Fibroblast of lung (primary cell): ENCODE measurements at places on chromosomes 7 and 10. TPM values are rescaled to one million over a fixed set of nuclear protein-coding genes. Genes with fewer than 3 reads are reported as not detected.

ADCY1 gene
- total RNA-seq: 0.51 and 2.5 TPM in 2 replicates

DNA sequence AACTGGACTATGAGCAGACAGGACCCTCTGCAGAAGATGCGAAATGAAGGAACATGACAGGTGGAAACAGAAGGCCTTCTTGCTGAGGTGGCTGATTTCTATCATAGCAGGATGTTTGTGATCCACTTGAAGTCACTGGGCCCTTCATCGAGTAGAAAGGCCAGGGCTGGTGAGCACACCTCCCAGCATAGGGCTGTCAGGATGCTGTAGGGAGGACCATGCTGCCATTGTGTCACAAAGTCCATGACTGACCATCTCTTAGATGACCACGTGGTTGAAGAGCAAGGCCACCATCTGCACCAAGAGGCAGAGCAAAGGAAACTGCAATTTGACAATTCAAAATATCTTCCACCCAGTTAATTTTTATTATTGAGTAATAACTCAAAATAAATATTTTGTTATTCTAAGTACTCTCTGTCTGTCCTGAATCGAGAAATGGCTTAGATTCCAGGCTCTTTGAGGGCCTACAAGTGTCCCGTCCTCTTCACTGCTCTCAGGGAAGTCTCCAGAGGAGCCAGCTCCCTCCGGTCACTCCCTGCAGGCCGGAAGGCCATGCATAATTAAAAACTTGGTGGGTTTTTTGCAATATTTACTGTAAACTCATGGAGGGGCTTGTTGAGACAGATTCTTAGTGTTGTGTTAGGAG lies 249.3 kb upstream of the ZMIZ1 start:
- DNase-seq: no peak

- no peak for DNase-seq
These were observed 131.5 kb upstream of the JCAD start for GRCh38 chr10:30190577-30191552.

DNA sequence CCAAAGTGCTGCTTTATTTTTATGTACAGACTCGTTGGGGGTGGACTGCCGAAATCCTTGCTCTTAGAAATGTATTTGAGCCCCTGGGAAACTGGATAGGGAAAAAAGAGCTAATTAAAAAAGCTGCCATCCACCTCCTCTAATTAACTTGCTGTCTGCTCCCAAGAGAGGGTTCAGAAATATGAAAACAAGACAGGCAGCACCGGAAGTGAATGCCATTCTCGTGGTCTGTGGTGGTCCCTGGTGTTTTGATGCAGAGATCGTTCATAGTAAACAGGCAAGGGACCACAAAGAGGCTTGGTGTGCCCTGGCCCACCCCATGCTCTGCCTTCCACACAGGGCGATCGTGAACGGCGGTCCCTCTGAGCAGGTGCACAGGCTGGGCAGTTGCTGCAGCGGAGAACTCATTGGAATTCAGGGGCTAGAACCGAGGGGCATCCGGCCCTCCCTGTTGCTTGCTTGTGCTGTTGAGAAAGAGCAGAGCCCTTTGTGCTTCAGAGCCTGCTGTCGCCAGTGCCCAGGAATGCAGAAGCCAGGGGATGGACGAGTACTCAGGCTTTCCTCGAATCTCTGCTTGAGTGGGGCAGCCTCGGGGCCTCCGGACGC lies 79.1 kb upstream of the BTBD16 start:
- no peak for DNase-seq

GRCh38 chr10:58648131-58648530 lies 135.5 kb downstream of the BICC1 start:
- no peak for DNase-seq

DNA sequence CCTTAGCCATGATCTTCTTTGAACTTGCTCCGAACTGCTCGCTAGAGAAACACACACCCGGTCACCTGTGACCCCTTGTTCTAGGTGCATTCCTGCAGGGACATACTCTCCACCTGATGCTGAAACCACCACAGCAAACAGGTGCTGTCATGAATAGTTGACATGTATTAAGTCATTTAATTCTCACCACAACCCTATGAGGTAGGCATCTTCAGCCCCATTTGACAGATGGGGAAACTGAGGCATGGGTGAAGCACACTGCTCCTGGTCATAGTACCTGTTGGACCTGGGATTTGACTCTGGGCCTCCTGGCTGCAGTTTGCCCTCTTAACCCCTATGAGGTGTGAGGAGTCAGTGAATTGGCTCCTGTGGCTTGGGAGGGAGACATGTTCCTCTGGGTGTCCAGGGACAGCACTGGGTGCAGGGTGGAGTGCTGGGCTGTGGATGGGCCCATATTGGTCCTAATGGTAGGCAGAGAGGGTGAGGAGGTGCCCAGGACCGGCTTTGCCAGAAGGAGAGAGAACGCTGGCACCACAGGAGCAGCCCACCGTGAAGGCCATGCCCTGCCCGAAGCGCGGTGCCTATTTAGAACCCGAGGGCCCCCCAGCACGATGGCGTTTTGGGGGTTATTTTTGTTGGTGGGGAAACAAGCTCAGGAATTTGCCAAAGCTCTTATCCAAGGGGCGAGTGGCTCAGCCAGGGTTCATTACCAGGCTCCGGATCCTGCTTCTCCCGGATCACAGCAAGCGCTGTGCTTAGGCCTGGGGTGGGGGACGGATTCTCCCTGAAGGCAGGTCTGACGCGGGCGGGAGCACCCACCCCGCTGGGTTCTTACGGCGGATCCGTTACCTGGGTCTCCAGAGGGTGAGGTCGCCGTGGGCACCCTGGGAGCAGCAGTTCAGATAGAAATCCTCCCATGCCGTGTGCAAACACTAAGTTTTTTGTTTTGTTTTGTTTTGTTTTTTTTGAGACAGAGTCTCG lies 52.3 kb downstream of the GLRX3 start:
- no peak for DNase-seq

TMEM229A gene
- total RNA-seq: not detected in 2 replicates
